Activated T-cell treated with anti-CD3 and anti-CD28 coated beads, Interleukin-2, amount 50 U/mL, for 72 hours (primary cell): ENCODE measurements at places on chromosomes 13 and 19. TPM values are rescaled to one million over a fixed set of nuclear protein-coding genes. Genes with fewer than 3 reads are reported as not detected.

The ZNF723 gene
- total RNA-seq, result not detected

The IGSF23 gene
- total RNA-seq, result not detected

The BRSK1 gene
- total RNA-seq, result 13.0 TPM

The CCDC169 gene
- total RNA-seq, result 0.70 TPM

The ZNF470 gene
- 4.0 TPM for total RNA-seq
